Activated CD4-positive, CD25-positive, alpha-beta regulatory T cell (primary cell): ENCODE measurements at places on chromosomes 7 and 10.

DNA sequence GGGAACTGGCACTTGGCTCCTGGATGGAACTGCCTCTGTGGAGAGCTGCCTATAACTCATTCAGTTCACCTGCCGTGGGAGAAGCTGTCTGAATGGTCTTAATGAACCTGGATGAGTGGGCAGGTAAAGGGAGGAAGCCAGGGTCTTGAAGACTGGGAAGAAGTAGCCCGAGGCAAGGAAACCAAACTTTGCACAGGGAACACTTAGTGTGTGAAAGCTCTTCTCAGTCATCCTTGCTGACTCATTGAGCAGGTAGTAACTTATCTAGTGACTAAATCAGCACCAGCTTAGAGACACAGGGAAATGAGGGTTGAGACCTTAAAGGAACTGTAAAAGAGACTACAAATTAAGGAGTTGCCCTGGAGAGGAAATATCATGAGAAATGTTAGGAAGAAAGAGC lies 9.9 kb downstream of the LRRC4 start:
- no peak for DNase-seq

DNA sequence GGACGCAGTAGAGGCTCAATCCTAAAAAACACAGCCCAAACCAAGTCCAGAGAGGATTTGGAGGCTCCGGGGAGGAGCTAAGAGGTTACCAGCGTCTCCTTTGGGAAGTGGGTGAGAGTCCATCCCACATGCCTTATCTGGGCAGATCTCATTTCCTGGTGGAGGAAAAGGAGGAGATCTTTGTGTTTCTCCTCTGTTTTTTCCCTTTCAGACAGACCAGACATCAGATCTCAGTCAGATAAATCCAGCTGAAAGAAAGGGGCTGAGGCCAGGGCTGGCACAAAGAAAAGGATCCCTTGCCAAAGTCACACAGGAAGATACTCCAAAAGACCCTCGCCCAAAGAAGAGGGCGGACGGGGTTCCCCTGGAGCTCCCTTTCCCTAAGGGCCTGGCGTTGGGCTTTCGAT lies 58.3 kb upstream of the COMTD1 start:
- no peak for DNase-seq

- DNase-seq = no peak
These were observed 71.5 kb downstream of the LRRC4 start for GRCh38 chr7:127959770-127960169.

DNA sequence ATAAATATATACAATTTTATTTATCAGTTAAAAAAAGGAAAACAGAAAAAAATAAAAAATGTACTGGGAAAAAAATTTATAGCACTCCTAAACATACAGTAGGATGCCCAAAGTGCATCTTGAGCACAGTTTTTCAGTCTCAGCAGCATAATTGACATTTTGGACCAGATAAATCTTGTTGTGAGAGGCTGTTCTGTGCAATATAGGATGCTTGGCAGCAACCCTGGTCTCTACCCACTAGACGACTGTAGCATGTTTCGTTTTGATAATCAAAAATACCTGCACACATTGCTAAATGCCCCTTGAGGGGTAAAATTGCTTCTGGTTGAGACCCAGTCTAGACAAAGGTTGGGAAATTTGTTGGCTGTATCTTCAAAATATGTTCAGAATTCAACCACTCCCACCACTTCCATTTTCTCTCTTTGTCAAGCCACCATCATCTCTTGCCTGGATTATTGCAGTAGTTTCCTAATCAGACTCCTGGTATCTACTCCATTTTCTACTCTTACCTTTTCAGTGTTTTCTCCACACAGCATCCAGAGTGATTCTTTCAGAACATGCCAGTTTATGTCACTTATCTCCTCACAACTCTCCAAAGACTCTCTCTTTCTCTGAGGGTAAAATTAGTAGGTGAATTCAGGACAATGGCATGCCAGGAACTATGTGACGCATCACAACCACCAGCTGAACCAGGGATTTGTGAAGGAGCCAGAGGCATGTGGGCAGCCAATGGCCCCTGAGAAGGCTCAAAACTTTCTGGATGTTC lies 91.4 kb downstream of the GPR85 start:
- DNase-seq = no peak

DNA sequence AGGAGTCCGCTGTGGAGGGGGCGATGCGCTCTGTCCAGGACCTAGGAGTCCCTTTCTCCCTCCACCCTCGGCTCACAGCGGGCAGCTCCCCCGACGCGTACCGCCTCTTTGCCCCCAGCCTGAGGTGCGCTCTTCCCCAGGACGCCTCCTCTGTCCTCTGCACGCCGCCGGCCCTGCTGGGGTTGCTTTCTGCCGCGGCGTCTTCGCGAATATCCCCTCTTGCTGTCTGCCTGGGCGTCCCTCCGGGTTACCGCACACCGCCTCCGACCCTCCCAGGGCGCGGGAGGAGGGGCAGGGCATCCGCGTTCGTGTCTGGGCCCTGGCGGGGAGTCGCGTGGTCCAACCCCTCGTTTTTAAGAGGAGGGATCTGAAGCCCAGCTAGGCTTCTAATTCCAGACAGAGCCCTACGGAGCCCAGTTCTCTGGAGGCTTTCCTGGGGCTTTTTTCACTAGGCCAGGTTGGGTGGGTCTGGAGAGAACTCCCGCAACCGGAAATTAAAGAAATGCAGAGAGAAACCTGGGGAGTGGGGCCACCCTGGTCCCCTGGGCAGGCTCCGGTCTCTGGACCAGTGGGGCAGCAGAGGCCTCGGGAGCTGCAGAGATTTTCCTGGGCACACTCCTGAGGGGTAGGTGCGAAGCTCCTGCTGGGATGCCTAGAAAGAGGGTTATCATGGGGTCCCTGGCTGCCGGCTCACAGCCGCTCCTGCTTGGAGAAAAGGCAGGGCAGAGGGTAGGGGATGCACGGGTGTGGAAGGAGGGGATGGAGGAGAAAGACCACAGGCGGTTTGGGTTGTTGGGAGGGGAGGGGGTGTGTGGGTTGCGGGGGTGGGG lies 166.9 kb downstream of the UBE2H start:
- no peak for DNase-seq

- DNase-seq = no peak
These were observed 66.0 kb upstream of the SEPHS1 start for GRCh38 chr10:13414137-13414536.

- no peak for DNase-seq
These were observed 275.2 kb downstream of the PHTF2 start for GRCh38 chr7:78073609-78074382.

DNA sequence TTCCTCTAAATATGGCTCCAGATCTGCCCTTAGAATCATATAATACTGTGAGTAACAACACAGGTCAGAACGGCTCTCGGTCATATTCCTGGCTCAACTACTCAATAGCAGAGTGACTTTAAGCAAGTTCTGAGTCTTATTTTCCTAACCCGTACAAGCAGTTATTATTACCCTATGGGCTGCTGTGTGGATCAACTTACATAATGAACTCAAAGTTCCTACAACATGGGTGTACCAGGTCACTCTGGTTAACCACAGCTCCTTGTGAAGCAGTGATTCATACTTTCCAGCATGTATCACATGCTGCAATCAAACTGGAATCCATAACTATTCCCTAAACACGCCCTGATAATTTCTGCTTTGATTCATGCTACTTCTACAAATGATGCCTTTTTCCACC lies 107.3 kb downstream of the LRRN3 start:
- DNase-seq = no peak

- DNase-seq = no peak
These were observed 32.2 kb upstream of the ZNF518A start for GRCh38 chr10:96097865-96098264.

GRCh38 chr10:1364151-1364910 lies 308.1 kb downstream of the WDR37 start:
- no peak for DNase-seq

- DNase-seq = no peak
These were observed 132.6 kb downstream of the SLC25A13 start for GRCh38 chr7:96189129-96189820.

GRCh38 chr10:89554433-89554832 lies 19.0 kb upstream of the SLC16A12 start:
- no peak for DNase-seq

DNA sequence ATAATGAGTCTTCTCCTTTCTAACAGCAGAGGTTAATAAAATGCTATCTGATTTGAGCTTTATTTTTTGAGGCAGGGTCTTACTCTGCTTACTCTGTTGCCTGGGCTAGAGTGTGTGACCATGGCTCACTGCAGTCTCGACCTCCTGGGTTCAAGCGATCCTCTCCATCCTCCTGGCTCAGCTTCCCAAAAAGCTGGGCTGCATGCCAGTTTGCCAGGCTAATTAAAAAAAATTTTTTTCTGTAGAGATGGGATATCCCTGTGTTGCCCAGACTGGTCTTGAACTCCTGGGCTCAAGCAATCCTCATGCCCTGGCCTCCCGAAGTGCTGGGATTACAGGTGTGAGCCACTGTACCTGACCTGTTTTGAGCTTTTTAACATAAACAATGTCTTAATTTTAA lies 56.7 kb downstream of the SCD start:
- no peak for DNase-seq

- DNase-seq = no peak
These were observed 296.5 kb downstream of the SORCS3 start for GRCh38 chr10:104937567-104937966.

DNA sequence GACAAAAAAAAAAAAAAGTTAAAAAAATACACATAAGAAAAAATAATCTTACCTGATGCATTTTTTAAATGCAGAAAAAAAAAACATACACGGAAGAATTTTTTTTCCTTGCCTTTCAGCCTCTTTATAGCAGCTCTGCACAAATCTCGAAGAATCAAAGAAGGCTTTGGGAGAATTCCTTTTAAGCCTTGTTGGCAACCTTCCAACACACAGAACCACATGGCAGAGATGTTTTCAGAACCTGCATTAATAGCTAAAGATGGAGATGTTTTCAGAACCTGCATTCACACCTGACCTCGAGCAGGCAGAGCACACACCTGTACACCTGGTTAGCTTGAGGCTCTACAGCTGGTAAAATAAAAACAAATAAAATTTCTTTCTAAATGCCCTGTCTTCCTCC lies 65.6 kb downstream of the DOCK4 start:
- no peak for DNase-seq

DNA sequence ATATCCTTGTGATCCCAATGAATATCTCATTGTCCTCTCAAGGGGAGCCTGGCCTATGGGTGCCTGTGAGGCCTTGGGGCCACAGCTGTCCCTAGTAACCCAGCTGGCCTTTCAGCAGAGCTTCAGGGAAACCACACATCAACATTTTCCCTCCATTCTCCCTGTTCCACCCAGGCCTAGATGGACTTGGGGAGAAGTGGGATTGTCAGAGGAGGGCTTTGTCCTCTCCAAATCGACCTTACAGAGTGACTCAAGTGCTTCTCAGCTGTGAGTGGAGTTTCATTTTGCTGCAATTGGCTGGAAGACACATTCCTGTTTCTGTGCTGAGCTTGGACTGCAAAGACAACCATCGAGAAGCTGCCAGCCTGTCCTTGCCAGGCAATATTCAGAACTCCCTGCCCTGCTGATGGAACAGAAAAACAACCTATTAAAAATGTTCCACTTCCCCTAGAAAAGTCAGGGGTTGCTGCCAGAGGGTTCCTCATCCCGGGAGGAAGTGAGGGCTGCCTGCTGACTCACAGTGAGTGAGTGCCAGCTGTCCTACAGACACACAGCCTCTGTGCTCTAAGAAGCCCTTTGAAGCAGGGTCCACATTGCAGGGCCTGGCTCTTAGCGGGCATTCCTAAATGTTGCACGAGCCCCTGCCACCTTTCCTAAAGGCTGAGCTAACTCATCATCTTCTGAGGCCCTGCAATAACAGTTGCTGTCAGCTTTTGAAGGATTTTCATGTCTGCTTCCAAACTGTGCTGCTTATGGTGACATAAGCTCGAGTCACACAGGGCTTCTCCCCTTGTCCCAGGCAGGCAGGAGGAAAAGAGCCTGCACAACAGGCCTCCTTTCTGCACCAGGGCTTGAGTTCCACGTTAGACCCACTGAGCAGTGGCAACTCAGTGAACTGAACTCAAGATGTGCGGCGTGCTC lies 20.5 kb downstream of the STRA8 start:
- no peak for DNase-seq

- no peak for DNase-seq
These were observed 93.8 kb upstream of the CNTNAP2 start for GRCh38 chr7:146022776-146023175.
